ENCODE measurements at places on chromosomes 7 and 10.

DNA sequence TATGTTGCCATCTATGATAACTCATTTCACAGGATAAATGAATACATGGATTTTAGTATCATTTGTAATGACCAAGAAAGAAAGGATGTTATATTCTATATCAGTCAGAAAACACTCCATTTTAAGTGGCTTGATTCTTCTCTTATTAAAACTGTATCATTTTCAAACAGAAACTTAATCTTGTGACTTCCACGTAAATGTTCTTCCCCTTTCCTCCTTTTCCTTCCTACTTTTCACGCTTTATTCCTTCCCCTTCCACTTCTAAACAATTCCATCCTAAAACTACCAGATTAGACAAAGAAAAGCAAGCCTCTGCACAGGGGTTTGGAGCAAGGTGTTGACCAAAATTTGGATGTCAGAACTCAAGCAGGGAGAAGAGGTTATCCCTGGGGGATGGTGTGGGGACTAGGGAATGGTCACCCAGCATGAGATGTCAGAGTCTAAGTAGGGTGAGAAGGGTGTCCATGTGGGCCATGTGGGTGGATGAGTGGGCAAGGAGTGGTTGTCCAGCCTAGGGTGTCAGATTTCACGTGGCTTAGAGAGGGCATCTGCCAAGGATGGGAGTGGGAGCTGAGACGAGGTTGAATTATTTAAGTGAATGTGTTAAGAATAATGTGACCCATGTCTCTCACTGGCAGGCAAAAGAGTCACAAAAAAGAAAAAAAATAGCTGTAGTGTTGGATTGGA, 5.0 kb upstream of the GSAP start:
- DNase-seq, result no peak

- no peak for DNase-seq
These were observed 172.4 kb downstream of the JAZF1 start for GRCh38 chr7:28008171-28008570.

GRCh38 chr10:62811159-62811875, 4.8 kb downstream of the EGR2 start:
- DNase-seq, result peak; percentile 87

GRCh38 chr10:71216751-71217265, 4.4 kb downstream of the UNC5B start:
- DNase-seq, result no peak

- no peak for DNase-seq
These were observed 26.4 kb upstream of the ANKRD1 start for GRCh38 chr10:90947030-90947960.

GRCh38 chr10:116060864-116061263, 212.1 kb downstream of the GFRA1 start:
- no peak for DNase-seq

DNA sequence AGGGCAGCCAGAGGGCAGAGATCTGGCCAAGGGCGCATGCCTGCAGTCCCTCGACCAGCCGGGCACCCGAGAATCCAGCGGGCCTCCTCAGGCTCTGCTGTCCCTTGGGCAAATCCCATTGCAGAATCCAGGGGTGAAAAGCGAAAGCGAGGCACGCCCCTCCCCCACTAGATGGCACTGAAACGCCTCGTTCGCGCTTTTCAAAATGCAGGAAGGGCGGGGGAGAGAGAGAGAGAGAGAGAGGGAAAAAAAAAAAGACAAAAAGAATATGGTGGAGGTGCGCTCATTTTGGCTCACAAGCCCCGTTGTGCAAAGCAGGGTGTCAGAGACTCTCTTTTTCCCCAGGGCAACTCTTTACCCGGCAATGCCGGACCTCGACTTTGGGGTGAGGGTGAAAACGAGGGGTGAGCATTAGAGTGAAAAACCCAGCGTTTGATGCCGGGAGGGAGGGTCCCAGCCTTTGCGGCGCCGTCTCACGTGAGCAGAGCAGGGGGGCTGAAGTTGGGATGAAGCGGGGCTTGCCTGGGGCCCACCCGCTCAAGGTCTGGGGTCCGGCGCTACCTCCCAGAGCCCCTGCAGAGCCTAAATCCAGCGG, 2.5 kb upstream of the TMEM178B start:
- DNase-seq, result peak; percentile 61

GRCh38 chr10:23198940-23199767, 7.0 kb downstream of the PTF1A start:
- no peak for DNase-seq

- DNase-seq, result no peak
These were observed 405.7 kb downstream of the ARL4A start for GRCh38 chr7:13093160-13093559.

DNA sequence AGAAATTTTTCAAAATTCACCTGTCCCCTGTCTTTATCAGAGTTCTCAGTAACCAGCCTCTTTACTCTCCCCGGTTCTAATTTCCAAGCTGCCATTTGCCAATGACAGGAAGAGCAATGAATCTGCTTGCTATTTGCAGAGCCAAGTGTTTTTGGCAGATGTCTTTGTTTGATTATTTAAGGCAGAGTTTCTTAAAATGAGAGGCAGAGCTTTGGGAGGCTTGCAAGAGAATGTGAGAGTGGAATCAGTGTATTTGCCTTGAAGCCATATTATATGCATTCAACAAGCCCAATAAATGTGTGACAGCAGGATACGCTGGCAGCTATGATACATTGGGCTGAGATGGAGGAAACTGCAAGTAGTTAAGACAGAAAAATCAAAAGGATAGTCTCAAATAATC, 196.5 kb downstream of the PHF14 start:
- DNase-seq, result no peak

- DNase-seq, result no peak
These were observed 26.8 kb downstream of the STRA8 start for GRCh38 chr7:135260470-135260869.

DNA sequence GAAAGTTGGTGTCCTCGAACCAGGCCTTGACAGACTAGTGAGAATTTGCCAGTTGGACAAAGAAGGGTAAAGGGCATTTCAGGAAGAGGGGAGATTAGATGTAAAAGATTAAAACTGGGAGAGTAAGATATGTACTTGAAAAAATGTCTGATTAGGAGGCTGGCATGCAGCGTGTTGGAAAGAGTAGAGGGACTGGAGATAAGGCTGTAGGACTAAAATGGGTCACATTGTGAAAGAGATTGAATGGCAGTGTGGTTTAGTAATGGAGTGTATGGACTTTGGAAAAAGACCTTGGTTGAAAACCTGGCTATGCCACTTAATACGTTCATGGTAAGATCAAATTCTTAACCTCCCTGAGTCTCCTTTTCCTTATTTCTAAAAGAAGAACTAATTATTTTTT, 14.1 kb downstream of the CREM start:
- DNase-seq, result no peak
